CD4-positive, alpha-beta T cell treated with Interleukin-4 for 4 hours (primary cell): ENCODE measurements at places on chromosomes 1 and 21.

- no peak for DNase-seq
Observed at GRCh38 chr1:12565966-12566352, 52.1 kb downstream of the DHRS3 start.

DNA sequence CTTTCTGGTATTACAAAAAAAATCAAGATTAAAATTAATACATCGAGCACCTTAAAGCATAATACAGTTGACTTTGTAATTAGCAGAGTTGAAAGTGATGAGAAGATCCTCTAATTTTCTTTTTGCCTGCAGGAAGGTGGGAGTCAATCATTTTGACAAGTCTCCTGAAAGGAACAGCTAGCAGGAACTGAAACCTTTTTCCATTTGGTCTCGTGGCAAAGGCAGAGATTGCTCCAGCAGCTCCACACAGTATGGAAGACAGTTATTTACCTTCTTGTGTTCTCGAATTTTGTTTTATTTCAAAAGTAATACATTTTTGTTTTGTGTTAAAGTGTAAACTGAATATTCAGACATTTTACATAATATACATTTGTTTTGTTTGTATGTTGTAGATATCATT lies 7.7 kb downstream of the S100PBP start:
- DNase-seq: no peak

DNA sequence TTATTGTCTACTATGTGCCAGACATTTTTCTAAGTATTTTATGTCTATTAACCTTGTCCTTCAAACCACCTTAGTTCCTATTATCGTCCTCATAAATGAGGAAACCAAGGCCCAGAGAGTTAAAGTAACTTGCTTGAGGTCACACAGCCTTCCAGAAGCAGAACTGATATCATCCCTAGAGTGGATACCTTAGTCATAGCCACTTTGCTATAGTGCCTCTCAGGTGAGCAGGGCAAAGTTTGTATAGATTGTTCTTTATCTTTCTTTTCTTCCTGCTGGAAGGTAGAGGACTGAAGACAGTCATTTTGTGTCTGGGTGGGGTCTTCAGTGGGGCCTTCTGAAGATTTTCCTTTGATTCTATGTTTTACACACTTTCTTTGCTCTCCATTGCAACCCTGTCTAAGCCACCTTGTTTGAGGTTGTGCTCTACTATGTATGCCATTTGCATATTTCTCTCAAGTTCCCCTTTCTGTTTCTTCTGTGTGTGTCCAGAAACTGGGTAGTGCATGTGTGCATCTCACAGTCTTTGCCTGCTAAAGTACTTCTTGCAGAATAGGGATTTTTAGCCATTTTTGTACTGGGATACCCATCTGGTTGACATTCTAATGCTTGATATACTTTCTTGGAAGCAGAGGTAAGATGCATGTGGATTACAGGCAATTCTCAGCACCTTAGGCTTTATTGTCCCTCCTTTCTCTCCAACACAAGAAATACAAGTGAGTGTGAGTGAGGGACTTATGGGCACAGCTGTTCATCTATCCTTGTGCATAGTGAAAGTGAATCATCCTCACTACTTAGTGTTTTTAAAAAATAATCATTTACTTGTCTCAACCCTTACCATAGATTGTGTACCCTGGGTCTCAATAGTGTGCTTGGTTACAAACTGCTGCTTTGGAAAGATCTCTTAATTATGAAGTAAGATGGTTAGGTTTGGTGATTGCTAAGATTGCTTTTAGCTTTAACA lies 207.6 kb upstream of the HMCN1 start:
- DNase-seq: no peak

DNA sequence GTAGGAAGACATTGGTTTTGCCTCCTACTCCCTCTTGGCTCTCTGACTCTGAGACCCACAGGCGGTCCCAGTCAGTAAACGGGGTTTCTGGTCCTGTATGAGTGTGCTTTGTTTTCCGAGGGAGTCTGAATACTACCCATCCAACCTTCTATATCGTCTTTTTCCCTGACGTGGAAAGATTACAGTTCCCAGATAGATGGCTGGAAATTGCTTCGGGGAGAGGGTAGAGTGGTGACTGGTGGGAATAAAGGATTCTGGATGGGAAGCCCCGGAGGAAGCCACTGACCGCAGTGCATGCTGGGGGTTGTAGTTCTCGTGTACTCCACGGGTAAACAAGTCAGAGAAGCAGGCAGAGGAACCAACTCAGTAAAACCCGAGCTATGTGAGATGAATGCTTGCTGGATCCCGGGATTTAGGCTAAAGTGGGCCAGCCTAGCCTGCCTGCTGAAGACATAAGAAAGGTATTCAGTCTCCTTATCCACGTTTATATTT lies 66.2 kb upstream of the IRF2BP2 start:
- peak; percentile 40 for DNase-seq

GRCh38 chr21:35503671-35504070 lies 454.6 kb upstream of the RUNX1 start:
- peak; percentile 13 for DNase-seq

DNA sequence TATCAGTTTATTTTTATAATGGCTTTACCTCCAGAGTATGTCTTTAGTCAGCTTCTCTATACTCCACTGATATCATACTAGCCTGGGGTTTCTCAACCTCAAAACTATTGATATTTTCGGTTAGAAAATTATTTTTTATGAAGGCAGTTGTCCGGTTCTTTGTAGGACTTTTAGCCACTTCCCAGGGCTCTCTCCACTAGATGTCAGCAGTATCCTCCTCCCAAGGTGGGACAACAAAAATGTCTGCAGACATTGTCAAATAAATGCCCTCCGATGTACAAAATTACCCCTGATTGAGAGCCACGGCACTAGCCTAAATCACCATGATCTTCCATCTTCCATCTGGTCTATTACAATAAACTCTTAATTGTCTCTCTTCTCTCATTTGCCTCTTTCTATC lies 4.1 kb upstream of the GRIK1 start:
- DNase-seq: no peak

DNA sequence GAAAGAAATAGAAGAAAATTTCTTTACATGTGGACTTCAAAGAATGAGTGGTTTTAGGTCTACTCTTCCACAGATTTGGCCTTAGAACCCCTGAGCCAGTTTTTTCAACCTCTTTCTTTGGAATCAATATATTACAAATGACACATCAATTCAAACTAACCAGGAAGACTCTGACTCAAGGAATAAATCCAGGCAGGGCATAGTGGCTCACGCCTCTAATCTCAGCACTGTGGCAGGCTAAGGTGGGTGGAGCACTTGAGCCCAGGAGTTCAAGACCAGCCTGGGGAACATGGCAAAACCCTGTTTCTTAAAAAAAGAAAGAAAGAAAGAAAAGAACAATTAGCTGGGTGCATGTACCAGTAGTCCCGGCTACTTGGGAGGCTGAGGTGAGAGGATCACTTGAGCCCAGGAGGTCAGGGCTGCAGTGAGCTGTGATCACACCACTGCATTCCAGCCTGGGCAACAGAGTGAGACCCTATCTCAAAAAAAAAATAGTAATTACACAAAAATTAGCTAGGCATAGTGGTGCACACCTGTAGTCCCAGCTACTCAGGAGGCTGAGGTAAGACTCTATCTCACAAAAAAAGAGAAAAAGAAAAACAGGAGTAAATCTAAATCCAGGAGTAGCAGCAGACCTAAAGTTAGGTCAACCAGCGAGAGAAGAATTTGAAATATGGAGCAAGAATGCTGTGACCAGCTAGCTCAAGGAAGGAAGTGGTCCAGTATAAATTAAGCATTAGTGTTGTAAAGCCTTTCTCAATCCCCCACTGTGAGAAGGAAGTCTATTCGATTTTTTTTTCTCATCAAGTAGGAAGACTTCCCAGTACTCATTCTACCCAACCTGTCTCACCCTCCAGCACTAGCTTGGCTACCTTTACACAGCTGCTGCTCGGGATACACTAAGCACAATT lies 1.9 kb downstream of the SORT1 start:
- no peak for DNase-seq

- DNase-seq: peak; percentile 13
Observed at GRCh38 chr1:53553734-53554509, 94.7 kb downstream of the DMRTB1 start.

GRCh38 chr1:174000371-174000770 lies 21.8 kb downstream of the RC3H1 start:
- no peak for DNase-seq
